Foreskin keratinocyte (primary cell): ENCODE measurements at places on chromosomes 6 and 20. TPM values are rescaled to one million over a fixed set of nuclear protein-coding genes. Genes with fewer than 3 reads are reported as not detected.
A peak's percentile ranks its signal among the peaks of the same experiment; 100 is the strongest.

GRCh38 chr6:144064402-144065212 lies 30.8 kb downstream of the SF3B5 start:
- no peak for DNase-seq

Gene DDX43
- total RNA-seq, result 0.54 and 0.99 TPM in 2 replicates

- no peak for DNase-seq
Measured at GRCh38 chr6:163151212-163151611, 263.3 kb upstream of the QKI start.

GRCh38 chr20:32485770-32486478 lies 99.2 kb downstream of the NOL4L start:
- DNase-seq, result no peak

- DNase-seq, result no peak
Measured at GRCh38 chr6:142855893-142856623, 88.9 kb downstream of the HIVEP2 start.

Gene MPC1
- total RNA-seq, result 22.8 and 28.9 TPM in 2 replicates

- DNase-seq, result no peak
Measured at GRCh38 chr6:75147512-75147911, 58.3 kb downstream of the COL12A1 start.

Gene SAMD10
- total RNA-seq, result 1.7 and 1.8 TPM in 2 replicates

DNA sequence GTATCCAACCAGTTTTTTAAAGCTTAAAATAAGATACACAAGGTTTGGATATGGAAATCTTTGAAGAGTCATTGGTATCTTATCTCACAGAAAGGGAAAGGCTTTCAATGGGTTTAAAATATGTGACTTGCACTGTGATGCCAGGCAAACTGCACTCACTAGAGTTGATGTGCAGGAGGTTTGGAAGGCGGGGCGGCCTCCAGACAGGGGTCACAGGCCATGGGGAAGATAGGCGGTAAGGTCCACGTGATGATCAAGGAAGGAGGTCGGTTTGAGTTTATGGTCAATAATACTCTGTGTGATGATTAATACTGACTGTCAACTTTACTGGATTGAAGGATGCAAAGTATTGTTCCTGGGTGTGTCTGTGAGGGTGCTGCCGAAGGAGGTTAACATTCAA lies 9.5 kb upstream of the RAMACL start:
- DNase-seq, result no peak

DNA sequence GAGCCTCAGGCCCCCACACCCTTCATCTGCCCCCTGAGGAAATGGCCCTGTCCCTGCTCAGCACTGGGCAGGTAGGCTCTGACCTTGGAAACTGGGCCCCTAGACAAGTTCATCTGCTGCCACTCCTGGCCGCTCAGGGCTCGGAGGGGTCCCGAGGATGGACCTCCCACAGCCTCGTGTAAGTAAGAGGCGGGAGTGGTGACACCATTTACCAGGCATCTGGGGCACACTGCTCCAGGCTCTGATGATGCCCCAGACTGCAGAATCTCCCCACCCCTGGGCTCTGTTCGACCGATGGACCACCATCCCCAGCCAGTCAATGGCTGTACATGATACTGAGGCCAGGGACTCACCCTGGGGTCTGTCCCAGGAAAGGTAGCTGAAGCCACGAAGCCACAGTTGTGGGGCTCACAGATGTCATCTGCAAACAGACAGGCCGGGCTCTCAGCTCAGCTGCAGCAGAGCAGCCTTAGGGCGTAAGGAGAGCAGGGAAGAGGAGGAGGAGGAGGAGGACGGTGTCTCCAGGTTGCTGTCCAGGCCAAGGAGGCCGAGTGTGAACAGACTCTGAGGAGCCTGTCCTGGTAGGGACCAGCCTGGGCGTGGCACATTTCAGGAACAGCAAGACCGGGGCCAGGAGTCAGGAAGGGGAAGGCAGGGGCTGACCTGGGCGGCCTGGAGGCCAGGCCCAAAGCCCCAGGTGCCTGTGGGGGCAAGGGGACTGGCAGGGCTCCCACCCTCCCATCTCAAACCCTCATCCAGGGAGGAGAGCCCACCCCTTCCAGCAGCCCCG lies 300.4 kb downstream of the TAF4 start:
- DNase-seq, result no peak

- no peak for DNase-seq
Measured at GRCh38 chr6:157104803-157105202, 218.5 kb downstream of the TMEM242 start.

DNA sequence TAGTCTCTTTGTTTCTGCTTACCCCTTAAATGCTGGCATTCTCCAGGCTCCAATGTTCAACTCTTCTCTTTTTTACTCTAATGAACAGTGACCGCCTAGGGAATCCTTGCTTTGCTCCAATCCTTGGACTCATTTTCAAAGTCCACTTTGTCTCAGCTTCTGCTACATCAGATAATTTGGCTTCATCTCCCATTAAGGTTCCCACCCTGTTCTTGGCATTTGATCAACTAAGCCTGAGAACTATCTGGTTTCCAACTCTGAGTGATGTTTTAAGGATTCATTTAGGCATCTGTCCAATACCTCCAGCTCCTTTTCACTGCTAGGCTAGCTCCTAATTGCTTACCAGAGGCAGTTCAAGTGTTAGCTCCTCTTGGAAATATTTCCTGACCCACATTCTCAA lies 64.9 kb downstream of the ME1 start:
- DNase-seq, result no peak

Gene WFDC9
- not detected in 2 replicates for total RNA-seq

Gene OR2H1
- total RNA-seq, result not detected in 2 replicates

Gene F13A1
- not detected in 2 replicates for total RNA-seq

- no peak for DNase-seq
Measured at GRCh38 chr6:45479834-45480751, 102.4 kb upstream of the SUPT3H start.

GRCh38 chr6:81751388-81752083 lies 945 bp downstream of the TENT5A start:
- DNase-seq, result no peak

GRCh38 chr6:21873562-21873961 lies 280.0 kb downstream of the SOX4 start:
- DNase-seq, result peak; percentile 83

GRCh38 chr6:153588330-153588729 lies 450.7 kb upstream of the OPRM1 start:
- DNase-seq, result no peak

DNA sequence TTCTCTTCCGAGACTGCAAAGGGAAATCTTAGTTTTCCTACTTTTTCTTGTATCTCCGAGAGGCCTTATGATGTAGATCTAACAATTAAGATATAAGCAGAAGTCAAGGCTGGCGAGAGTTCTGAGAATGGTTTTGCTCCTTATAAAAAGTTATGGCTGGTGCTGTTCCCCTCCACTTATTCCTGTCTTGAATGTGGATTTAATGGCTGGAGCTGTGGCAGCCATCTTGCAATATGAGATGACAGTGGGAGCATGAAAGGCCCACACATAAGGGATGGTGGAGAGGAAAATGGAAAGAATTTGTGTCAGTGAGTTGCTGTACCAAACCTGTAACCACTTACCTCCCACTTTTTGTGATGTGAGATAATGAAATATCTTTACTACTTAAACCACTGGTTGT lies 124.6 kb upstream of the SLC22A23 start:
- DNase-seq, result no peak
